ENCODE measurements at places on chromosomes 7 and 10. TPM values are rescaled to one million over a fixed set of nuclear protein-coding genes. Genes with fewer than 3 reads are reported as not detected.

The TMEM273 gene
- total RNA-seq = under 0.01 TPM

The FAM13C gene
- 0.85 TPM for total RNA-seq

The PDZD8 gene
- total RNA-seq = 14.5 TPM

The PNLIPRP2 gene
- not detected for total RNA-seq

The OR2A7 gene
- total RNA-seq = 0.14 TPM

The TMEM229A gene
- total RNA-seq = not detected

The GNAI1 gene
- 53.5 TPM for total RNA-seq

The SPDYE2 gene
- total RNA-seq = not detected

The UNC5B gene
- 22.0 TPM for total RNA-seq

The STN1 gene
- 23.9 TPM for total RNA-seq

The PKD2L1 gene
- total RNA-seq = not detected

The CPN1 gene
- total RNA-seq = not detected

The LSM5 gene
- 15.3 TPM for total RNA-seq

The HOXA7 gene
- total RNA-seq = 1.6 TPM

The MUC3A gene
- not detected for total RNA-seq

The ERVW-1 gene
- not detected for total RNA-seq

The C10orf95 gene
- not detected for total RNA-seq

The PCLO gene
- under 0.01 TPM for total RNA-seq

The INMT gene
- 21.8 TPM for total RNA-seq

The TSPAN13 gene
- total RNA-seq = 2.4 TPM

The TAS2R5 gene
- 0.57 TPM for total RNA-seq

The PSAP gene
- total RNA-seq = 556 TPM

The CALHM1 gene
- total RNA-seq = not detected

The SLC18A2 gene
- total RNA-seq = not detected

The NIPSNAP2 gene
- total RNA-seq = 30.0 TPM

The CDC14C gene
- total RNA-seq = not detected

The VOPP1 gene
- 68.7 TPM for total RNA-seq

The HMX3 gene
- not detected for total RNA-seq

The SP8 gene
- not detected for total RNA-seq

The TASOR2 gene
- total RNA-seq = 42.8 TPM

The GPRIN2 gene
- under 0.01 TPM for total RNA-seq

The SH3PXD2A gene
- total RNA-seq = 14.8 TPM

The ANKRD30A gene
- not detected for total RNA-seq

The BAZ1B gene
- total RNA-seq = 54.6 TPM

The UNCX gene
- not detected for total RNA-seq

The HYAL4 gene
- not detected for total RNA-seq

The HOXA2 gene
- 0.18 TPM for total RNA-seq

The GPR146 gene
- total RNA-seq = 1.00 TPM

The PRLHR gene
- not detected for total RNA-seq

The NPVF gene
- not detected for total RNA-seq

The METTL27 gene
- total RNA-seq = 2.3 TPM

The FAM25G gene
- total RNA-seq = not detected

The FRMPD2 gene
- total RNA-seq = not detected

The POP7 gene
- total RNA-seq = 27.6 TPM

Measured in smooth muscle cell of bladder (primary cell).